ENCODE measurements at places on chromosomes 11 and 22.
A peak's percentile ranks its signal among the peaks of the same experiment; 100 is the strongest.

DNA sequence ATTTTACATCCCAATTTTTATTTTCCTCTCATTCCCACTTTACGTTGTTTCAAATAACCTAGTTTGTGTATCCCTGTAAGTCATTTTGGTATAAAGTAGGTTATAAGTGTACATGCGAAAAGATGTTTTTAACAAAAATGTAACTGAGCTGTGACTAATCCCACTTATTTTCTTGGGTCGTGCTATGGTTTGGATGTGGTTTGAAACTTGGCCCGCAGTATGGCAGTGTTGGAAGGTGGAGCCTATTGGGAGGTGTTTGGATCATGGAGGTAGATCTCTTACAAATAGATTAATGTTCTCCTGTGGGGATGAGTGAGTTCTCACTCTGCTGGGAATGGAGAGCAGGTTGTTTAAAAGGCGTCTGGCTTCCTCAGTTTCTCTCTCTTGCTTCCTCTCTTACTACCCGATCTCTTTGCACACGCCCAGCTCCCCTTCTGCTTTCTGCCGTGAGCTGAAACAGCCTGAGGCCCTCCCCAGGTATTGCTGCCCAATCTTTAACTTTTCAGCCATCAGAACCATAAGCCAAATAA lies 7.2 kb downstream of the RPL27A start:
- DNase-seq = no peak

GRCh38 chr11:75920848-75921247 lies 105.8 kb downstream of the UVRAG start:
- DNase-seq = no peak

GRCh38 chr11:66258473-66258893 lies 10.0 kb upstream of the RAB1B start:
- no peak for DNase-seq

GRCh38 chr11:57273448-57274058 lies 36.5 kb upstream of the APLNR start:
- DNase-seq = no peak

- peak; percentile 93 for DNase-seq
Observed at GRCh38 chr11:67033661-67034166, 10.8 kb downstream of the SYT12 start.

DNA sequence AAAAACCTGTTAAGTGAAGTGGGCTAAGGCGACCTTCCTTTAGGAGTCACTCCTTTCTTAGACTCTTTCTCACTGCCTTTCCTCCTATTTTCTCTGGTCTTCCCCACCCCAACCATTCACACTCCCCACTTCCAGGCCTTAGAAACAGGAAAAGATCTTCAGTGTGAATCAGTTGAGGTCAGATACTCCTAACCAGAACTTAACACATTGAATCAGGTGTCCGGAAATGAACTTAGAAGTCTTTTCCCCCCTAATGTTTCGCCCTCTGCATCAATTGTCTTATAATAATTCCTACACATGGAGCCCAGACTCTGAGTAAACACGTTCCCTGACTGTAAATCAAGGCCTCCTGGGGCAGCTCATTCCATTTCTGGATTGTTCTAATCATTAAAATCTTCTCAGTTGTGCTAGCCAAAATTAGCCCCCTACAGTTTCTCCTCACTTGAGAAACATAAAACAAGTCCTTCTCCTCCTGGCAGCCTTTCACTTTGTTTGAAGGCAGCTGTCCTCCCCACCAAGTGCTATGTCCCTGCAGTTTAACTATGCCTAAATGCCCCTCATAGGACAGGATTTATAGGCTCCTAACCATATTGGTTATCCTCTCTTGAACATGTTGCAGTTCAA lies 32.7 kb upstream of the USP47 start:
- DNase-seq = peak; percentile 8

DNA sequence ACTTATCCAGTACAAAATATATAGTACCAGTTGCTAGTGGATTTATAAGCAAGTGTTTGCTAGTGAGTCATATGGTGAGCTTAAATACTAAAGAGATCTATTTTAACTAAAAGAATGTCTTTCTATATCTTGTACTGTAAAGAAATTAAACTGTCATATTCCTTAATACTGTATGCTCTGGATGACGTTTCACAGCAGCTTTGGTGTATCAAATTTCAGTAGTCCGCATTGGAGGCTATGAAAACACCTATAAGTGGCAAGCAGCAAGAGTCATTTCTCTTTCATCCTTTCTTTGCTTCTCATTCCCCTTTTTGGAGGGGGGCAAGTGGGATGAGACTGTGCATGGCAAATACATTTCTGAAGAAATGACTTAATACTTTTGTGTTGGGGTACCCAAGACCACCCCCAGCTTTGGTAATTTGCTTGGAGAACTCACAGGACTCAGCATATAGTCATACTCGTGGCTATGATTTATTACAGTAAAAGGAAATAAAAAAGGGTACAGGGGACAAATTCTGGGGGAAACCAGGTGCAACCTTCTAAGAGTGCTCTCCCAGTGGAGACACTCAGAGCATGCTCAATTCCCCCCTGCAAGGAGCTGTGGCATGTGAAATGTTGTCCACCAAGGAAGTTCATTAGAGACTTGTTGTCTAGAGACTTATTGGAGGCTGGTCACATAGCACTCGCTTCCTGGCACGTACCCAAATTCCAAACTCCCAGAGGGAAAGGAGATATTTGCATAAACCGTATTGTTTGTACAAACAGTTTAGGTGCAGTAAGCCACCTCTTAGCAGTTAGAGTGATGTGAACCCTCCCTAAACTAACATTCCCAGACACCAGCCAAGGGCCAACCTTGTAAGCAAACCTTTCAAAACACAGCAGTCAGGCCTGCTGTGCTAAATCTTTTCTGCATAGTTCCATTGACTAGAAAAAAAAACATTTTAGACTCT lies 210.8 kb downstream of the PGR start:
- no peak for DNase-seq

DNA sequence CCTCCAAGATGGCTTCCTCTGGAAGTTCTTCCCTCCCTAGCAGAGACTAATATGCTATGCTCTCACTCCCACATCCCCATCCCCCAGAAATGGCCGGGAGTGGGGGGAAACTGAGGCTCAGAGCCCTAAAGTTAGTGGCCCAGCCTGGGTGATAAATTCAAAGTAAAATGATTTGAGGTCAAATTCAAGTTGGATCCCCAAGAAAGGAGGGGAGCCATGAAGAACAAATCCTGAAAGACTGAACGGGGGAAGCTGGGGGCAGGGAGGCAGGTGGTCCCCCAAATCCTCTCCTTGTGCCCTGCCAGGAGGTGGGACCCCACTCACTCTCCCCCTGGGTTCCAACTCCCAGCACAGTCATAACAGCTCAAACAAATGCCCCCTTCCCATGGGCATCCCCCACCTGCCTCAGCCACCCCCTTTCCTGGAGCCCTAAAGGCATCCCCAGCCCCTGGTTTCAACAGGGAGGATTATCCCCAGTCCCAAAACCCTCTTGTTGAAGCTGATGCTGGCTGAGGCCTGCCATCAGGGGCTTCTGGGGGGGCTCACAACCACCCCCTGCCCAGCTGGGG lies 1.1 kb downstream of the CBX6 start:
- no peak for DNase-seq

DNA sequence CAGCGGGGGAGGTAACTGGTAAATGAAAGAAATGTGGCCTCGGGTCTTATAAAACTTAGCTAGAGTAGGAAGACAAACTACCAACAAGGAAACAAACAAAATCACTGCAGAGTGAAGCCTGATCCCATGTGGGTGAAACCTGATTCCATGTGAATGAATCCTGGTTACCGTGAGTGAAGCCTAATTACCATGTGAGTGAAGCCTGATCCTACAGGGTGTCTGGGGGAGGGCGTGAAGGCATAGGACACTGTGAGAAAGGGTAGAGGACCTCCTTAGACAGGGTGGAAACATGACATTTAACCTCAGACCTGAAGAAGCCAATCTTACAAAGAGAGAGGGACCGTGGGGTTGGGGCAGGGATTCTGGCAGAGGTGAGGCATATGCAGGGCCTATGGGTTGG lies 106.2 kb upstream of the USP47 start:
- DNase-seq = no peak

DNA sequence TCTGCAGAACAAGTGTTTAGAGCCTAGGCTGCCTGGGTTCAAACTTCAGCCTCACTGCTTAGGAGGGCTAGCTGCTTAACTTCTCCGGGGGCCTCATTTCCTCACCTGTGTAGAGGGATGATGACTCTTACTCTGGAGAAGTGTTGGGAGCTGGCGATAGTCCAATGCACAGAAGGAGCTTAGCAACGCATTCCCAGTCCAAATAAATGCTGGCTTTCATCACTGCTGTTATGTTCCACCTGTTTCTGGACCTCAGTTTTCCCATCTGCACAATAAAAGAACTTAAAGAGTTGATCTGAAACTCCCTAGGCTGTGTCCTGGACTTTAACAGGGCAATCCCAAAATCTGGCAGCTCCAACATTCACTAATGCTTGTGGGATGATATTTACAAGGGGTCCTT lies 337.8 kb downstream of the MIAT start:
- DNase-seq = no peak

DNA sequence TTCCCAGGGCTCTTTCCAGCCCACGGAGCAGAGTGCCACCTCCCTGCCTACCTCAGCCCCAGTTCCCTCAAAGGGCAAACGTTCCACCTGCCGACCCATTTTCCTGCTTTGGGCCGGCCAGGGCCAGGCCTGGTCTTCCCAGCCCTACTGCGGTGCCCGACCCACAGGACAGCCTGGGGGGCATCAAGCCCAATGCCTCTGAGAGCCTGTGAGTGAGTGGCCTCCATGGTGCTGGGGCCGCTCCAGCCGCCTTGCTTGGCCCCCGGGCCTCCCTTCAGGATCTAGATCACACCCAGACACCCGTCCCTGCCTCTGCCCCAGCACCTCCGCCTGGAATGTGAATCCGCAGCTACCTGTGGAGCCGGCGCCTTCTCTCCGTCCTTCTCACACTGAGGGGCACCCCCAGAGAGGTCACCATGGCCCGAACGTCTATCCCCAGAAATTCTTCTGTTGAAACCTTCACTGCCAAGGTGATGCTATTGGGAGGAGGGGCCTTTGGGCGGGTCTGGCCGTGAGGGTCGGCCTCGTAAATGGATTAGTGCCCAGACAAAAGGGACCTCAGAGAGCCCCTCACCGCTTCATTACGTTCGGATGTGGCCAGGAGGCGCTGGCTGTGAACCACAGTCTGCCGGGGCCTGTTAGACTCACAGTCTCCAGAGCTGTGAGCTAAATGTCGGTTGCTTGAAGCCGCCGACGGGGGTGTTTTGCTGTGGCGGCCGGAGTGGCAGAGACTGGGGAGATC lies 36.2 kb upstream of the BRSK2 start:
- DNase-seq = no peak

DNA sequence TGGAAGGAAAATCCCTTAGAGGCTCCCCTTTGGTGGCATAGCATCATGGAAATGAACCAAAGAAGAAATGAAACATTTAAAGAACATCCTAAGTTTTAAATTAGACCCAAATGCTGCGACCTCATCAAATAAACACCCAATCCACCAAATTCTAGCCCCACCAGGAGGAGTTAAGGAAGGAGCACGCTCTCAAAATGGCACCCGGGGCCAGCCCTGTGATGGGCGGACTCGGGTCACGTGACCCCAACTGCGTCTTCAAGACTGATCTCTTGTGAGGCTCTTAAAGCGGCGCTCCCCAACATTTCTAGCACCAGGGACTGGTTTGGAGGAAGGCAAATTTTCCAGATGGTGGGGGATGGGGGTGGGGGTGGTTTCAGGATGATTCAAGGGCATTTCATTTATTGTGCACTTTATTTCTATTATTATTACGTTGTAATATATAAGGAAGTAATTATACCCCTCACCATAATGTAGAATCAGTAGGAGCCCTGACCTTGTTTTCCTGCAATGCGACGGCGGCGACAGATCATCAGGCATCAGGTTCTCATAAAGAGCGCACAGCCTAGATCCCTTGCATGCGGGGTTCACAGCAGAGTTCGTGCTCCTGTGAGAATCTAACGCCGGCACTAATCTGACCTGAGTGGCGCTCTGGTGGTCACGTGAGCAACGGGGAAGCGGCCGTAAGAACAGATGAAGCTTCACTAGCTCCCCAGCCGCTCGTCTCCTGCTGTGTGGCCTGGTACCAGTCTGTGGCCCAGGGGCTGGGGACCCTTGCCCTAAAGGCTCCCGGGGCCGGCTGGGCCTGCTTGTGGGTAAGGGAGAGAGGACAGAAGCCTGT lies 90.6 kb upstream of the SLC22A12 start:
- no peak for DNase-seq

- DNase-seq = no peak
Observed at GRCh38 chr11:104129145-104129544, 34.8 kb downstream of the PDGFD start.

GRCh38 chr11:43907028-43907975 lies 26.7 kb downstream of the ALKBH3 start:
- no peak for DNase-seq

- DNase-seq = no peak
Observed at GRCh38 chr22:24473284-24473683, 21.8 kb upstream of the UPB1 start.

- DNase-seq = no peak
Observed at GRCh38 chr11:86760577-86760976, 39.8 kb upstream of the PRSS23 start.

- no peak for DNase-seq
Observed at GRCh38 chr11:111730871-111731591, 35.2 kb downstream of the PPP2R1B start.

GRCh38 chr11:1748636-1749394 lies 1.6 kb downstream of the IFITM10 start:
- no peak for DNase-seq

- DNase-seq = no peak
Observed at GRCh38 chr22:22243033-22243680, 1.4 kb upstream of the VPREB1 start.

- no peak for DNase-seq
Observed at GRCh38 chr11:57530215-57530595, 349 bp downstream of the TIMM10 start.

- DNase-seq = no peak
Observed at GRCh38 chr11:74571062-74571399, 21.4 kb upstream of the POLD3 start.

GRCh38 chr11:76844511-76844910 lies 16.2 kb upstream of the ACER3 start:
- DNase-seq = no peak

- DNase-seq = no peak
Observed at GRCh38 chr11:37108436-37109285, 510.6 kb upstream of the RAG2 start.

- DNase-seq = no peak
Observed at GRCh38 chr22:46871826-46872225, 109.4 kb downstream of the TBC1D22A start.

DNA sequence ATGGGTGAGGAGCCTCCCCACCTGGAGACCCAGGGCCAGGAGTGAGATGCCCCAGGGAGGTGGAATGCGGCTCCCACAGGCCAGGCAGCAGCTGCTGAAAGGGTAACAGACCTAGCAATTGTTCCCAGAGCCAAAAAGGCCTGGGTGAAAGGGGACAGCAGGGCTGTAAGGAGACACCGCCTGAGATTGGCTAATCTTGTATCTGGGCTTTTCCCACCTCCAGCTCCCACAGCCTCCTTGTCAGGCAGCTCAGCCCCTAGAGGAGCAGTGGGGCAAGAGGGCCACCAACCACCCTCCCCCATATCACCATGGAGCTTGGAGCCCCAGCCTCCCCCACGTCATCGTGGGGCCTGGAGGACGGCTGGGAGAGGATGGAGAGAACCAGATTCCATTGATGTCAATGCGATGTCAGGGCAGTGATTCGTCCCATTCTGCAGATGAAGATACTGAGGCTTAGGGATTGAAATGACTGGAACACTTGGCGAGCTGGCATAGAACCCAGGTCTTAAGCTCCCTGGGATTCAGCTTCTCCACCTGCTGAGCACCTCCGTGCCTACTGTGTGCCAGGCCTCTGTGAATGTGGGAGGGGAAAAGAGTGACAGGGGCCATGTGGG lies 2.9 kb upstream of the MGAT3 start:
- no peak for DNase-seq
